RCC 7860 (cell line): ENCODE measurements at places on chromosomes 6 and 20.

DNA sequence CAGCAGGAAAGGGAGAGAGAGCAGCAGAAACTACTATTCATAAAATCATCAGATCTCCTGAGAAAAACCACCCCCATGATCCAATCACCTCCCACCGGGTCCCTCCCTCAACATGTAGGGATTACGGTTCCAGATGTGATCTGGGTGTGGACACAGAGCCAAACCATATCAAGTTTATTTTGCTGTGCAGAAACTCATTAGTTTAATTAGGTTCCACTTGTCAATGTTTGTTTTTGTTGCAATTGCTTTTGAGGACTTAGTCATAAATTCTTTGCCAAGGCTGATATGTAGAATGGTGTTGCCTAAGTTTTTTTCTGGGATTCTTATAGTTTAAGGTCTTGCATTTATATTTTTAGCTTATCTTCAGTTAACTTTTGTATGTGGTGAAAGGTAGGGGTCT, 422.0 kb upstream of the HS3ST5 start:
- no peak for DNase-seq

DNA sequence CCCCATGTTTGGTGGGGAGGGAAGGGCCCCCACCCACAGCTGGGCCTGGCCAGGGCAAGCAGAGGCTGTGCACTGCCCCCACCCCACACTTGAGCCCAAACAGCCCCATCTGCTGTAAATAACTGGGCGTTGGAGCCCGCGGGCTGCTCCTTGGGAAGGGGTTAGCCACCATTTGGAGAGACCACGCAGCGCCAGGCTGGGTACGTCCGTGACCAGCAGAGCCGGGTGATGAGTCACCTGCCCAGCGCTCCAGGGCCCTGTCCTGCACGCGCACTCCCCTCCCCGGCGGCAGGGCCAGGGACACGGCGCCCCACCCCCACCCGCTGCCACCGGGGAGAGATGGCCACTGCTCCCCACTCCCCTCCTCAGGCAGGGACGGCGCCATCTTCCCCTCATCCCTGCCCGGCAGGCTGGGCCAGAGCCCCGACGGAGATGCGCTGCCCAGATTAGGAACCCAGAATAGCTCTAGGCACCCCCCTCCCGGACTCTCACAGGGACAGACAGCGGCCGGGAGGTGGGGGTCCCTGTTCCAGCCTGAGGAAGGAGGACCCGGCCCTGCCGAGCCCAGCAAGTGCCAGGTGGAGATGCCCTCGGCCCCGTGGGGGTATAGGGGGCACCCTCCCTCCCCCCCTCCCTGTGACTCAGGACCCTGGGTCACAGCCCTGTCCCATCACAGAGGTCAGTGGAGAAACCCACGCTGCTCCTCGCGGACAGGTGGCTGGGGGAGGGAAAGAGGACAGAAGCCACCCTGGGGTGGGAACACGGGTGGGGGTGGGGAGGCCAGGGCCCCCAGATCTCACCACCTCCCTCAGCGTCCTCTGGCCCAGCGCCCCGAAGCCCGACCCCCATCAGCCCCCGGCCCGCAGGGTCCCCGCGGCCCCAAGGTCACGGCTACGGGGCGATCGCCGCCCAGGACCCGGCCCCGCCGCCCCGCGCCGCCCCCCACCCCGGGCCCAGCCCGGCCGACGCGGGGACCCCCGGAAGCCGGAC, 642 bp downstream of the EEF1A2 start:
- DNase-seq, result peak; percentile 65

DNA sequence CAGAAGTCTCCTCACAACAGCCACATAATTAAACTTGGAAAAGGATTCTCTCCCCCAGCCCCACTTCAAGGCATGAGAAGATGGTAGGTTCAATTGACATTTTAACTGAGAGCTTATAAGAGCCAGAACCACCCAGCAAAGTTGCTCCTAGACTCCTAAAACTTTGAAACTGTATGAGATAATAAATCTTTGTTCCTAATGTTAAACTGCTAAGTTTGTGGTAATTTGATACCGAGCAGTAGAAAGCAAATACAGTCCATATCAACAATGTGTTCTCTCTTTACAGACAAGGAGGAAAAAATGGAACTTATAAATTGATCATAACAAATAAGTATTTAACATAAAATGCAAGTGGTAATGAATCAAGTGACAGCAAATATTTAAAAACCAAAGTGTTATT, 831.8 kb downstream of the MAFB start:
- DNase-seq, result no peak

DNA sequence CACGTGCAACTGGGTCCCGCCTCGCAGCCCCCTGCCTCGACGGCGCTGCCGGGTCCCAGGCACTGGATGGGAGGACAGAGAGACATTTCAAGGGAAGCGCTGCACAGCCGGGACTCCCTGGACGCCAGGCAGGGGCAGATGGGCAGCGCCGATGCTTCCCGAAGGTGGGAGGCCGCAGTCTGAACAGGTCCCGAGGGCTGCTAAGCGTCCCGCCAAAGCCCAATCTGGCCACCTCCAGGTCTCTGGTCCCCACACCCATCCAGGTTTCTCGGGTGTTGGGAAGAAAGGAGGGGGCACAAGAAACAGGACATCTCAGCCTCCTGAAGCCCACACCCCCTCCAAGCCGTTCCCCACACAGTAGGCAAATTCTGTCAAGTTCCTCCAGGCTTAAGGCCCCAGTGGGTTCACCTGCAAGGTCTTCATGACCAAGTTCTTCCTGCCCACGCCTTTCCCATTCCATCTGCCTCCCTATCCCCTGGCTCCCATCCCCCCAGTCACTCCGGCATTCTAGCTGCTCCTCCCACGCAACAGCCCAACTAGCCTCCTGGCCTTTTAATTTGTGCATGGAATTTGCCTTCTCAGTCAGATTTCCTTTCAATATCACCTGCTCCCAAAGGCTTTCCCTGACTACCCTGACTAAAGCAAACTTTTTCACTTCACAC, 5.4 kb upstream of the CPXM1 start:
- DNase-seq, result no peak

- DNase-seq, result no peak
Measured at GRCh38 chr20:10367943-10368701, 65.9 kb downstream of the MKKS start.

DNA sequence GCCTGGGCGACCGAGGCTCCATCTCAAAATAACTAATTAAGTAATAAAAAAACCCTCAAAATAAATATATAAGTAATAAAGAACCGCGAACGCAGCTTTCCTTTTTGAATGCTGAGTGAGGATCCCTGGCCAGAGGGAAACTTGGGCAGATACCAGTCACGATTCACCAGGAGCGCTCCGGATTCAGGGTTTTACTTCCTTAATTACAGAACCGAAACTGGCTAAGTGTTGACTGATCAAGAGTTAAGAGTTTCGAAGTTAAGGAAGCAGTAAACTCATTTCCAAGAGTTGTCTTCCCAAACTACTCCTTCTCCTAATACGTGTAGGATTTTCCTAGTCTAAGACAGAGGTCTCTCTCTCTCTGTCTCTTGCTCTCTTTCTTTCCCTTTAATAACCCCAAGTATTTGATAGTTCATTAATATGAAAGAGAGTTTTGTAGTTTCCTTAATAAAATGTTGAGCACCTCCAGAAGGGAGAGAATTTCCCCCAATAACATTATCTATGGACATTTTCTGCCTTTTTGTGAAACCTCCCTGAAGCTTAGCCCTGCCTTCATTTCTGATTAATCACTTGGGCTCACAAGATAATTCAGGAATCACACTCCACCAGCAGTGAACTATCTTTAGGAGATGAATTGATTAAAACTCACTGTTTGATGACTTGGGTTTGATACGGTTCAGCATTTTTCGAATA, 61.4 kb upstream of the ZNF217 start:
- DNase-seq, result no peak

DNA sequence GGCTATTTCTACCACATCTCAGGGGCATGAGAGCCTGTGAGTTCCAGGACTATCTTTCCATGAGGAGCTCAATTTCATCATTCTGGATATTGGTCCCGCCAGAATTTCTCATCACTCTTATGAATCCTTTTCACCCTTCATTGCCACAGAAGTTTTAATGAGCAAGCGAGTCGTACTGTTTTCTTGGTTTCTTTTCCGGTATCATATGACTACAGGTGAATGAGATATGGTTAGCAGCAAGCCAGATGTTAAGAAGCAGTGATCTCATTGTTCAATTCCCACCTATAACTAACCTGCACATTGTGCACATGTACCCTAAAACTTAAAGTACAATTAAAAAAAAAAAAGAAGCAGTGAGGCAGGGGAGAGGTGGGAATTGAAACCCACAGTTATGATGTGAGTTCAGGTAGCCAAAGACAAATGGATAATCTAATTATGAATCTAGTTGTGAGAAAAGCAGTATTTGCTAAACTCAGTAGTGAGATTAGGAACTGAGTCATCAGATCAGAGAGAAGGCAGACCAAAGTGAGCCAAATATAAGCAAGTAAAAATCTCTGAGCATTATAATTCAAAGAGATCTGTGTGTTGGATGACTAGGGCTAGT, 78.0 kb upstream of the ELOVL5 start:
- DNase-seq, result no peak

- no peak for DNase-seq
Measured at GRCh38 chr6:113723182-113723581, 134.0 kb upstream of the MARCKS start.

DNA sequence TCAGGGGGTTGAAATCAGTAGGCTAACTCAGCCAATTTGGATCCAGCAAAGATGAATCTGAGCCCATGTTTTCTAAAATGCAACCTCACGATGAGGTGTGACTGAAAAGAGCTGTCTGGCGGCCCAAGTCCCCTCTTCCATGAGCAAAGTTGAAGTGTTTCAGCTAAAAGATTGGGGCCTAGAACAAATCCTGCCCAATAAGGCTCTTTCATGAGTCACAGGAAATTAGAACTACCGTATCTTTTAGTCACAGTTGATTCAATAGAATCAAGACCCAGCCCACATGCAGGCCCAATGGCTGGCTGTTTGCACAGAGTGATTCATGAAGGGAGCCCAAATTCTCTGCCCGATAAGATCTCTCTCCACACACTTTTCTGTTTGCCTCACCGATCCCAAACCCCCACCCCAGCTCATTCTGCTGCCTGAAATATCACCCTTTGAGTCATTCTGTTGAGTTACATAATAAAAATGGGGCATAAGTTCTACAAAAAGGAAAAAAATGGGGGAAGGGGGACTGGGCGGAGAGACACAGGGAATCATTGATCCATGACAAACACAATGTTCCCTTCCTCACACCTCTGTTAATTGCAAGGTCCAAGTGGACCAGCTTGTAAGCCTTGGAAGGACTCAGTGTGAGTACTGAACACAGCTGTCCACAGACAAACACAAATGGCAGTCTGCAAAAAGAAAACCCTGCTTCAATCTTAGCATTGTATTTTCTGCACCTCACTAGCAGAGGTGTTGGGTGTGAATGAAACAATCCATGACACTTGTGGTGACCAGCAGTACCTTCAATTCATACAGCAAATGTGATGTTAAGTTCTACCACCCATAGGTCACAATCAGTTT, 13.8 kb downstream of the FOXQ1 start:
- peak; percentile 90 for DNase-seq

DNA sequence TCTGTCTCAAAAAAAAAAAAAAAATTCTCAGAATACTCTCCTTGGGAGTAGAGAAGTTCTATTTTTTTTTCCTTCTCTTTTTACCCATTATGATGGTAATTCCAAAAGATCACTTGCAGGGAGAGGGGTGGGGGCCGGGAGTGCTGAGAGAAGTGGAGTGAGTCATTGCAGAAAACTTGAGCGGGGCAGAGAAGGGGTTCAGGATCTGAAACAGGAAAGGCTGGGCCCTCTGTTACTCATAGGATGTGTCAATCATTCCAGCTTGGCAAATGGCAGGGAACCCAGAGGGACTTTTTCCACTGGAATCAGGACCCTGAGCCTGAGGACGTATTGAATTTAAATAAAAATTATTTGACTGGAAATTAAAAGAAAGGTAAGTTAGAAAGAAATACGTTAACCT, 111.4 kb upstream of the ARMC2 start:
- DNase-seq, result peak; percentile 67

GRCh38 chr20:58712806-58713731, 20.5 kb downstream of the NPEPL1 start:
- DNase-seq, result no peak

- peak; percentile 33 for DNase-seq
Measured at GRCh38 chr6:100001915-100002388, 7.9 kb upstream of the MCHR2 start.

- DNase-seq, result no peak
Measured at GRCh38 chr6:186340-186965, 105.8 kb upstream of the DUSP22 start.

DNA sequence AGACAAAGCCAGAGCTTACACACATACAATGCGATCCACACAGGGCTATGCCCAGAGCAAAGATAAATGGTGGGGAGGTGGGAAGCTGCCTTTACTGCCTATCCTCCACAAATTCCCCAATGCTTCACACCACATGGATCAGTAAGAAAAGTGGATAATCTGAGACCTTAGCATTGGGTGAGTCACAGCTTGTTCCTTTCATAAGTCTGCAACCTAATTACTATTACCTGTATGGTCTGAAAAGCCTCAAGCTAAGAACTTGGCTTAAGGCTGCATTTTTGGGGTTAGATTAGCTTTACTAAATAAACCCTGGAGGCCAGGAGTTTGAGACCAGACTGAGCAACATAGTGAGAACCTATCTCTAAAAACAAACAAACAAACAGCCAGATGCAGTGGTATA, 66.0 kb upstream of the BTBD3 start:
- DNase-seq, result no peak

GRCh38 chr6:78810698-78811097, 56.7 kb upstream of the IRAK1BP1 start:
- no peak for DNase-seq

DNA sequence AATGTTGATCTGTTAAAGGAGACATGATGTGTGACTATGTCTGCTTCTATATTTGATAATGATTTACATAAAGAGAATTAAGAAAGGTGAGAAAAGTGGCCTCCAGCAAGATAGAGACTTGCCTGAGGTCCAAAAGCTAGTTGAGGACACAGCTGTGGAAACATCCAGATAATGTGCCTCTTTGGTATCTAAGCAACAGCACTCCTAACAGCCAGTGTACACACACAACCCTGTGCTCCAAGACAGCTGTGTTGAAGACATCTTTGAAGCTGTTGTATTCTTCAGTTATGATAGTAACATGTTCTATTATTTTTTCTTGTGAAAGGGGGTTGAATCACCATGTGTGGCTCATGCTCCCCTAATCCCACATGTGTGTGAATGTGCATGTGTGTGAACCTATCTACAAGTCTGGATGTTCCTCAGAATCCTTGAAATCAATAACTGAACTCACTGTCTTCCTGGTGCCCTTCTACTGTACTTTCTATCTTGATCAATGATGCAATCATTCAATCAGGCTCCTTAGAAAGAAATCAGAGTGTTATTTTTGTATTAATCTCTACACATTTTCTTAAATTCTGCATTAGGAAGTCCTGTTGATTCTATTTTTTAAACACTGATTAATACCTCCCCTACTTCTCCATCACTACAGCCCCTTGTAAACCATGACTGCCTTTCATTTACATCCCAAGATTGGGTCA, 116.7 kb upstream of the SSTR4 start:
- no peak for DNase-seq

DNA sequence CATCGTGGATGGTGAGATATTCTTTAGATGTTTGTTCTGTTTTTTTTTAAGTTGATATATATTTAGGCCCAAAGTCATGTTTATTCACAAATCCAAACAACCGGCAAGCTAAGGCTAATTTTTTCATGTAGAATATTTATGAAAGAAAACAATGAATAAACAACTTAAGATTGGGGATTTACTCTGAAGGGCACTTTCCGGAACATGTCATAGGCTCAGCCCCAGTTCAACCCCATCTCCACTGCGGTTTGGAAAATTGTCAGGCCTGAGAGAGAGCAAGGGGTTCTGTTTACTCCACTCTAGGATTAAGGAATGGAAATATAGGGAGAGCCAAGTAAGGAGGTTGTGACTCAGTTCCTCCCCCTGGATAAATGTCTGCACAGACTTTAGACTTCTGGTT, 18.3 kb downstream of the RPS6KA2 start:
- no peak for DNase-seq
